Stimulated activated naive CD4-positive, alpha-beta T cell treated with Interleukin-2 at 50 U/mL for 16 hours (primary cell): ENCODE measurements at places on chromosomes 5 and 9.

DNA sequence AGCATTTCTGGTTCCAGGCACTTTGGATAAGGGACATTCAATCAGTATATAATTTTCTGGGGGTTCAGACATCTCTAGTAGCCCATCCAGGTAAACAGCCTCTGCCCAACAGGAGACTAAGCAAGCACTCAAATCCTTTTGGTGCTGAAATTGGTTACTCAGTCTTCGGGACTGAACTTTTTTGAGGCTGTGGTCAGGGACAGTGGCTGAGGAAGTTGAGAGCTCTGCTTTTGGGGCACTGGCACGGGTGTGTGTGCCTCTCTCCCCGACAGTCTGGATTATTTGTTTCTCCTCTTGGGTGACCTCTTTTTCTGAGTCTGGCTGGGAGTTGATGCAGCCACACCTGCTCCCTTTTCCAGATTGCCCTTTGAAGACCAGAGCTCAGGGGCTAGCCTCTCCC lies 47.6 kb downstream of the ACER2 start:
- DNase-seq: no peak

- DNase-seq: peak; percentile 46
Observed at GRCh38 chr9:107489687-107490605, at the start of gene KLF4. TSS of gene KLF4 (minus strand) at chr9:107489769. CDS start at chr9:107489172, 597 bp downstream.

GRCh38 chr5:148378670-148379069 lies 5.1 kb upstream of the FBXO38 start:
- DNase-seq: no peak

DNA sequence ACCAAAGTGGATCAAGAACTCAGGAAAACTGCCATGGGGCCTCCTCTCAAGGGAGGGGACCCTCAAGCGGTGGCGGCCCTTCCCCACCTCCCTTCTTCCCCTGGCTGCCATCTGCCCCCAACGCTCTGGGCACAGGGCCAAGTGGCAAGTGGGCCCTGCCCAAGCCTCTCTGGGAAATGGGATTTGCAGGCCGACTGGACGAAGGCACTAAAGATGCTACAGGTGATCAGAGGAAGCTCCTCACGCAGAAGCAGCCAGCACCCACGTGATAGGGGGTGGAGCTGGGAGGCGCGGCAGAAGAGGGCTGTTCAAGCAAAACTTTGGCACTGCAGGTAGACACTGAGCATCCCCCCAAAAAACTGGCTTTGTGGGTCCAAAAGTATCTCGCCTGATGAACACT lies 52.7 kb upstream of the UBTD2 start:
- no peak for DNase-seq

DNA sequence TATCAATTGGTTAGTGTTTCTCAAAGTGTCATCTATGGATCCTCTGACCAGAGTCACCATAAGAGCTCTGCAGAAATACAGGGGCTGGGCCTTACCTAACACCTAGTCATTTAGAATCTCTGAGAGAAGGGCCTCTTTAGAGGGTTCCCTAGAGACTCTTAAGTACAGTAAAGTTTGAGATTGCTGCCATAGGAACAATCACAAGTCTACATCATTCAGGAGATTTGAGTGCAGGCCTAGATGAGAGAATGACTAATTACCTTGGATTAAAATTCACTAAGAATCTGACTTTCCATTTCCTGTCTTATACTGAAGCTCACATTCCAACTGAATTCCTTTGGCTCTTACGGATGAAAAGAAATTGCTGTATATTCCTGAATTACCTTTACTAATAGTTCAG lies 182.1 kb upstream of the PTGER4 start:
- no peak for DNase-seq
